COLO829 (cell line): ENCODE measurements at places on chromosomes 16 and 17.

GRCh38 chr16:75860326-75861053 lies 134.2 kb upstream of the CPHXL start:
- DNase-seq = no peak

- peak; percentile 5 for DNase-seq
Measured at GRCh38 chr17:6823011-6823442, 8.5 kb downstream of the TEKT1 start.

GRCh38 chr17:49498029-49498615 lies 3.0 kb downstream of the NGFR start:
- DNase-seq = no peak

DNA sequence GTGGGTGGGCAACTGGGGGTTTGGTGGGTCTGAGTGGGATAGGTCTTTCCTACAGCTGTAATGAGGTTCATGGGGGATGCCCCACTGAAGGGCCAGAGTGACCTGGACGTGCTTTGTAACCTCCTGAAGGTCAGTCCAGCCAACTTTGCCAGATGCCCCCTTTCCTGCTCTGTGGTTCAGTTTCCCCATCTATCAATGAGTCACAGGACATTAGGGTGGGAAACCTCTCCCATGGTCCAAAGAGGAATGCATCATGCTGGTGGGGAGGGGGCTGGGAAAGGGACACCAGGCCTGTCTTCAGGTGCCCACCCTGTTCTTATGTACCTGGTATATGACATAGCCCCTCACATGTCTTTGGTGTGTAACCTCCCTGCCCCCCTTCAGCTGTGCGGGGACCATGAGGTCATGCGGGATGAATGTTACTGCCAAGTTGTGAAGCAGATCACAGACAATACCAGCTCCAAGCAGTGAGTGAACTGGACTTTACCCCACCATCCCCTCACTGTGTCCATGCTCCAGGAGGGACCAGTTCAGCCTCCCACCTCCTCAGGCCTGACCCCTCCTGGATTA lies 24.0 kb upstream of the ALKBH5 start:
- no peak for DNase-seq

DNA sequence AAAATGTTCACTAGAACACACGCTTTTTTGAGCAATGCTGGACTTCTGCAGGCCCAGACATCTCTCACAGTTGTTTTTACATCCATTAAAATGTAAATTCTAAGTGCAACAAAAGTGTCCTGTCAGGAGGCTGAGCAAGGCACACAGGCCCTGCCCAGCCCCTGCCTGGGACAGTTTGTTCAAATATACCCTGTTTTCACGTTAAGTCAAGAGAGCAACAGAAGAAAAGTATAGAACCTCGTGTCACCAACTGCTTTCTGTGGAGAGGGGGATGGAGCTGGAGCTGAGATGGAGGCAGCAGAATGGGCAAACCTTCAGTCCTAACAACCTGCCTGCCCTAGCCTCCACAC lies 4.3 kb upstream of the HOXB2 start:
- DNase-seq = no peak

DNA sequence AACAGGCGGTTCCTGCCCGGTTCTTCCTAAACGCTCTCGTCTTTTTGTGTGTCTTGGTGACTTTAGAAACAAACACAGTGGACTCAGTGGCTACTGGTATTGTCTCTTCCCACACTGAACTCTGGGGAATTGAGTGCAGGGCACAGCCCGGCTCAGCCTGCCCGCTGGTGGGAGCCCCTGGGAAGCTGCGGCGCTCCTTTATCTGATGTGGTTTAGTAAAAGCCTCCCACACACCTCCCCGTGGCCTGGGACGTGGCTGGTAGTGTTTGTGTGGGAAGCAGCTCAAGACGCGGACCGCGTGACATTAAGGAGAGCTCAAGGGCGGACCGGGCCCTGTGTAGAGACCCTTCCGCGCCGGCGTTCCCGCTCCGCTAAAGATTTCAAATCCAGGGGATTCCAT lies 55.4 kb upstream of the PVALEF start:
- DNase-seq = no peak

- no peak for DNase-seq
Measured at GRCh38 chr17:12320286-12320685, 299.6 kb downstream of the MAP2K4 start.

DNA sequence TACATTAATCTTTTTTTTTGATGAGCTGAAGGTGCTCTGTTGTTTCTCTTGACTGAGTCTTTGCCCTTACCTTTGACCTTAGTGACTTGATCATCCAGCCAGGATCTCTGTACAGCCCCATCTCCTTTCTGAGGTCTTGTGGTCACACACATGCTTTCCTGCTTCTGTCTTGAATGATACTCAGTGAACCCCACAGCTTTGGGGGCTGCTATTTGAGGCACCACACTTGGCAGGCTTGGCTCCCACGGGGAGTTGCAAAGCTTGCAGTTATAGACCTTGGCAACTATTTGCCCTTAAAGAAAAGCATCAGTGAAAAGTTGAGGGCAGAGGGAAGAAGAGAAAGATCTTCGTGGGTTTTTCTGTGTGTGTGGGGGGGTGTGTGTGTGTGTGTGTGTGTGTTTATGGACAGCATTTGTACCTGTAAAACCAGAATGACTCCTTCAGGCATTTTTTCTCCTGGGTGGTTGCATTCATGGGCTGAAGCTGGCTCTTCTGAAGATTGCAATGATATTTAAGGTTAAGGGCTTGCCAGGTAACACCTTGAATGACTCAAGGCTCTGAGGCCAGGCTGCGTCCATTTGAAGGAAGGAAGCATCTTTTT lies 101.6 kb downstream of the MSI2 start:
- no peak for DNase-seq

DNA sequence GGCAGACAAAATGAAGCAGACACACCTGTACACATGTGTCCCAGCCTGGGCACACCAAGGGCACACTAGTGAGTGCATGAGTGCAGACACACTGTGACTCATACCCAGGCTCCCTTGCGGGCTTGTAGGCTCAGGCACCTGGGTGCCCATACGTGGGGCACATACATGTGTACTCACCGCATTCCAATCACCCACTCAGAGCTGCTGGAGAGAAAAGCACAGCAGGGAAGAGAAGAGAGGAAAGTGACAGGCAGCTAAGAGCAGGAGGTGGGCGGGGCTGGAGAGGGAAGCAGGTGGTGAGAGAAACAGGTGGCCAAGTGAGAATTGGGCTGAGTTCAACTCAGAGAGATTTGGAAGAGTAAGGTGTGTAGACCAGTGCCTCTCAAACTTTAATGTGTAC lies 54.0 kb downstream of the TMEM132E start:
- DNase-seq = no peak

GRCh38 chr16:49657736-49658465 lies 198.0 kb downstream of the ZNF423 start:
- DNase-seq = no peak

- peak; percentile 72 for DNase-seq
Measured at GRCh38 chr17:74493331-74493833, 26.9 kb downstream of the CD300A start.

DNA sequence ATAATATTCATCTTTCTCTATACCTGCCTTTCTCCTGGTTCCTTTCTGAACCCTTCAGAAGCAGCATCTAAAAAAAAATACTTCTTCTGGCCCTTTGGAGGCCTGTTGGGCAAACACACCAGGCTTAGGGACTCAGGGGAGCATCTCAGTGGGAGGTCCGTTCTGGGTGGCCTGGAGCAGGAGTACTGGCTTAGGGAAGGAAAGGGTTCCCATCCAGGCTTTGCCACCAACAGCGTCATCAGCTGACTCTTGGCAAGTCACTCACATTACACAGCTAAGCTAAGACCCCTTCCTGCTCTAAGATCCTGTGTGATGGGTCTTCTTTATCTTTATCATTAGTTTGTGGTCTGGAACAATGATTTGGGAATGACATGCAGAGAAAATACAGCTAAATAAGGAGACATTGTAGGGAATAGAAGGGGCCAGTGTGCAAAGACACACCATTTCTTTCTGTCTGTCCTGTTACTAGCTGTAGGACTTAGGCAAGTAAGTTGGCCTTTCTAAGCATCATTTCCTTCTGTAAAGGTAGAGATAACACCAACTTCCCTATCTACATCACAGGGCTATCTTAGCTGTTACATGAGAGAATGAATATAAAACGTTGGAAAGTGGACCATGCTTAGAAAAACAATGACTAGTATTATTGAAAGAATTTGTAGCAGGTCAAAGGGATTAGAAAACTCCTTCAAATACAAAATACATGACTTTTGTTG lies 9.9 kb downstream of the PCTP start:
- no peak for DNase-seq

DNA sequence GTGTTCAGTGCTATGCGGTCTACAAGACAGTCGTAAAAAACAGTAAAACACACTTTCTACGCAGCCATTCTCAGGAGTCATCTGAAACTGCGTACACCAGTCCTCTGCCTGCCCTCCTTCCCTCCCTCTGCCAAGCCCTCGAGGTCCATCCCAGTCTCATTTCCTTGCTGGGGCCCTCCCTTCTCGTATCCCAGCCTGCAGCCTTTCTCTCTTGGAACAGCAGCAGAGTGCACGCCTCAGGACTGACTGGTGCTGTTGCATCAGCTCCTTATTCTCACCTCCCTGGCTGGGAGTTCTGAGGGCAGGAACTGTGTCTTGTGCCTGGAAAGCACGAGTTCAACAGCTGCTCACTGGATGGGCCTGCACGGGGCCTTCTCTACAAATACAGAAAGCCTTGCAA lies 12.5 kb downstream of the FAHD1 start:
- no peak for DNase-seq
